ENCODE measurements at places on chromosomes 6 and 20.

- no peak for DNase-seq
Observed at GRCh38 chr20:45254383-45255262, at the start of gene SLPI. Gene SLPI (minus strand): TSS chr20:45254564. CDS start chr20:45254543, 21 bp downstream.

DNA sequence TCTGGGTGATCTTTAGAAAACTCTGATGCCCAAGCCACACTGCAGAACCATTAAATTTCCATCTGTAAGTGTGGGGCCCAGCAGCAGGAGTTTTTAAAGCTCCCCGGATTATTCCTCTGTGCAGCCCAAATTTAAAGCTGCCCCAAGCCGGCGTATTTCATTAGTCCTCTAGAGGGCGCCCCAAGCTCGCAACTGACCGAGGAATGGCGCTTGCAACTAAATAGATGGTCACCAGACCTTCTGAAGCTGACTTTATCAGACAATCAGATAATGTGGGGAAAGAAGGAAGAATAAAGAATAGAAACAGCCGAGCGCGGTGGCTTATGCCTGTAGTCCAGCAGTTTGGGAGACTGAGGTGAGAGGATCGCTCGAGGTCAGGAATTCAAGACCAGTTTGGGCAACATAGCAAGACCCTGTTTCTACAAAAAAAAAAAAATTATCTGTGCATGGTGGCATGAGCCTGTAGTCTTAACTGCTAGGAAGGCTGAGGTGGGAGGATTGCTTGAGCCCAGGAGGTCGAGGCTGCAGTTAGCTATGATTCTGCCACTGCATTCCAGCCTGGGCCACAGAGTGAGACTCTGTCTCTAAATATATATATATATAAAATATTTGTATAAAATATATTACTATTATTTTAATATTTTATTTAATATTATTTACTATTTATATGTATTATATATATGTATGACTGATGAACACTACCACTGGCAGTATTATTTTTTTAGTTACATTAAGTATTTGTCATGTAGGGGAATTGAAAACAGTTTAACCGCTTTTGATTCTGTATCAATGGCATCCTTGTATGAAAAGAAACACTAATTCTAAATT lies 56.0 kb downstream of the OTOR start:
- no peak for DNase-seq

DNA sequence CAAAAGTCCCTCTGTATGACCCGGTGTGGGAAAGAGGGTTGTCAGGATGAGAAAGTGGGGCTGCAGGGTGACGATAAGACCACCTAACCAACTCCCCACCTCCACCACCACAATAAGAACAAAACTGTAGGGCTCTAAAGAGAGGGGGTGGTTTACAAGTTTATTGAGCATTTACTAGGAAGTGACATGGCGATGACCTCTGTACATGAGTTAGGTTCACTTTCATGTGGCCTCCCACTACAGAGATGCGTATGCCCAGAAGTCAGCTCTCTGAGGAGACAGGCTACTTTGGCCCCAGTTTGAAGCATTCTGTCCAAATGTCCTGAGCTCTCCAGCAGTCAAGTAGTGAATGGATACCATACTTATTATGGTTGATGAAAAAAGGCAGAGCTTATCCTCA lies 28.7 kb upstream of the PI16 start:
- no peak for DNase-seq

- no peak for DNase-seq
Observed at GRCh38 chr6:76982476-76983199, 480.7 kb downstream of the HTR1B start.

DNA sequence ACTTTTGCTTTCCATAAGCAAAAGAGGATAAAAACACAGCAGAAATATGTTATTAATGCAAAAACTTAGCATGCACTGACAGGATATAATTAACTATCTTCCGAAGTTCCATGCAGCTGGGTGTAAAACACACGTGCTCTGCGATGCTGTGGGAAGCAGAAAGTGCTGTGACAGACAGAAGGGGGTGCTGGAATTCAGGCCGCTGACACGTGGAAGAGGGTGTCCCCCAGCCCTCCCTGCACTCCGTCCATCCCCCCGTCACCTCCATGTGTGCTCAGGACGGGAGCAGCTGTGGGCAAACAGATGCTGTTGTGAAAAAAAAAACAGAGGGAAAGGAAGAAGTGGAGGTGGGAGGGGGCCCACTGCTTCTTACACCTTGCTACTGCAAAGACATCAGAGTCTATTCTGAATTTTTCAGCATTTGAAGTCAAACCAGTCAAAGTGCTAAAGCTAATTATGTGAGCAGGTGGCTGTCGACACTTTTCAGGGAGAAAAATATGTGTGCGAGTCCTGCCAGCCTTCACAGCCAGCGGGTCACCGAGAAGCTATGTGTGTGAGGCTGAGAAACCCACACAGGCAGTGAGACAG lies 175.9 kb upstream of the AFDN start:
- DNase-seq: no peak

DNA sequence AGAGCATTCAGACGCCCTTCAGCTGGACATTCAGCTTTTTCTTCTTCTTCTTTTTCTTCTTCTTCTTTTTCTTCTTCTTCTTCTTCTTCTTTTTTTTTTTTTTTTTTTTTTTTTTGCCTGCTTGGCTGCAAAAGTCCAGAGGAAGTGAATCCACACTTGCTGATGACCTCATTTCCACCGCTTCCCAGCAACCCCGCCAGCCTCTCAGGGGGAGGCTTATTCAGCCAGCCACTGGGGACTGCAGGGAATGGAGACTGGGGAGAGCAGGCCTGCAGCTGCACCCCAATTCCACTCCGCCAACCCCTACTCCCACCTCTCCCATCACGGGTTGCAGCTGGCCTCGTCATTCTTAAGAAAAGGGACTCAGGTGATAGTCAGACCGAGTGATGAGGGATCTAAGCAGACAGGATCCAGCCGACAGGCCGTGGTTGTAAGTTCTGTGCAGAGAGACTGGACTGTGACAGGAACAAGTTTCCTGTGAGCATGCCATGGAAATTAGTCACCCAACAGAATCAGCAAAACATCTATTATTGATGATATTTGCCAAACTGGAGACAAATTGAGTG lies 59.0 kb upstream of the QKI start:
- no peak for DNase-seq

DNA sequence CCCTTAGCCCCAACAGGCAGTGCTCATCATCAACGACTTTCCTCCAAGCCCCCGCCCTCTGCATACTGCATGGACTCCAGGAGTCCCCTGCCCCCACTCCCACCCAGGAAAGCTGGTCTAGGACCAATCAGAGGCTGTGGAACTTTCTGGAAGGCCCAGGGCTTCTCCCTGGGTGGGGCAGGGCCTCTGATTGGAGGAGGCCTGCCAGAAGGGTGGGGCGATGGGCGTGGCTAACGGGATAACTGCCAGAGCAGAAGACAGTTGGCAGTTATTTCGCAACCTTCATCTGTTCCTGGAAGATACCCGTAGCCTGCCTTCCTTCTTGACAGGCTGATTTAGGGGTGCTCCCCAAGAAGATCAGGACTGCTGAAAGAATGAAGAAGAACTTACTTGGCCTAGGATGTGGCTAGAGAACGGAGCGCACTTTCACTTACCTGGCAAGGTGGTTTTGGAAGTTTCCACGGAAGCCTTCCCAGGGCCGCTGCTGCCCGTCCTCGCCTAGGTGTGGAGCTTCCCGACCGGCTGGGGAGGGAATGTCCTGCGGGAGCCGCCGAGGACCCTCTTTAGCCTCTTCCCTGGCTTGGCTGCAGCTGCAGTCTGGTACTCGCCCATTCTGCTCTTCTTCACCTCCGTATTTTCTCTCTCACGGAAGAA lies 209.0 kb downstream of the LRFN2 start:
- no peak for DNase-seq

DNA sequence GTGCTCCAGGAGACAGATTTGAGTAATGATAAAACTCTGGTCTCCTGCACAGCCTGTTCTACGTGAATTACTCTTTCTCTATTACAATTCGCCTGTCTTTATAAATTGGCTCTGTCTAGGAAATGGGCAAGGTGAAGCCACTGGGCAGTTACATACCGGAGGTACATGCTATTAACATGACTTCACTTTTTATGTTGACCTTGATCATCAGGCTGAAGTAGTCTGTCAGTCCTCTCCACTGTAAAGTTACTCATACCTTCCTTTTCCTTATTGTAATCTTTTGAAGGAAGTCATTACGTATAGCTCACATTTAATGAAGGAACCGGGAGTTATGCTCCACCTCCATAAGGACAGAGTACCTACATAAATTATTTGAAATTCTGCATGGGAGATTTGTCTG lies 19.9 kb upstream of the KHDC1 start:
- DNase-seq: no peak

- no peak for DNase-seq
Observed at GRCh38 chr20:3818155-3819151, 1.9 kb upstream of the AP5S1 start.

- DNase-seq: no peak
Observed at GRCh38 chr6:49888742-49889431, 22.6 kb upstream of the CRISP1 start.

GRCh38 chr6:14732226-14732843 lies 513.5 kb upstream of the JARID2 start:
- no peak for DNase-seq

- DNase-seq: no peak
Observed at GRCh38 chr6:41336824-41337223, 1.4 kb downstream of the NCR2 start.

- DNase-seq: no peak
Observed at GRCh38 chr20:57595041-57596030, 24.9 kb downstream of the ZBP1 start.
